Gastrocnemius medialis (tissue), 4 donors: ENCODE measurements at places on chromosomes 12 and 14. TPM values are rescaled to one million over a fixed set of nuclear protein-coding genes. Genes with fewer than 3 reads are reported as not detected.

The TIMELESS gene
- 4.6 TPM for total RNA-seq

DNA sequence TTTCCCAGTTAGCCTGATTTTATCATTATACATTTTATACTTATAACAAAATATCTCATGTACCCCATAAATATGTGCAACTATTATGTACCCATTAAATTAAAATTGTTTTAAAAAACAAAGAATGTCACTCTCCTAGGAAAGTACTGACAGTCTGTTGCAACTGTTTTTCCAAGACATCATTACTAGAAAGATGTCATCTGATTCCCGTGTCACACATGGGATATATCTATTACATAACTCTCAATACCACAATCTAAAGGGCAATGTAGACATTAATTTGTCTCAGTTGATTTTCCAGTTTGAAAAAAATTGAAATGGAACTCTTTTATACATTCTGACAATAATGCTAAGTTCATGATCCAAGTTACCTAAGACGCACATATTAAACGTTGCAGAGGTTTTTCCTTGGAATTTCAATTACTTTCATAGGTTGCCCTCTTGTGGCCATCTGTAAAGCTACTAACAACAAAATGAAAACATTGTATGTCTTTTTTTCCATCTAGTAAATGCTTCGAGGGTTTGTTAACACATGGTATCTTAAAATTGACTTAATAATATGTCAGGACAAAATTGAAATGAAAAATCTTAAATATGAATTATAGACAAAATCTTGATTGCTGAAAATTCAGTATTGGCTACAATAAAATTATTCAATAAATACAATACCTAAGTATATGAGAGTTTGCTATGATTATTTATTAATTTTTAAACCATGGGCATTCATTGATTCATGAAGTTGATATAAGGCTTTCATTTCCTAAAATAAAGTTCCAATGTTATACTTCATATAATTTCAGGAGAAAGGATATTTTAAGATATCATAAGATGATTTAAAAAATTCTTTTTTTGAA, 131.6 kb downstream of the PPFIA2 start:
- DNase-seq, result no peak

The TMTC2 gene
- 1.6 TPM for total RNA-seq

The KLRC1 gene
- not detected for total RNA-seq

GRCh38 chr14:100117026-100117425, 42.4 kb downstream of the DEGS2 start:
- no peak for DNase-seq

The OR6C75 gene
- not detected for total RNA-seq

DNA sequence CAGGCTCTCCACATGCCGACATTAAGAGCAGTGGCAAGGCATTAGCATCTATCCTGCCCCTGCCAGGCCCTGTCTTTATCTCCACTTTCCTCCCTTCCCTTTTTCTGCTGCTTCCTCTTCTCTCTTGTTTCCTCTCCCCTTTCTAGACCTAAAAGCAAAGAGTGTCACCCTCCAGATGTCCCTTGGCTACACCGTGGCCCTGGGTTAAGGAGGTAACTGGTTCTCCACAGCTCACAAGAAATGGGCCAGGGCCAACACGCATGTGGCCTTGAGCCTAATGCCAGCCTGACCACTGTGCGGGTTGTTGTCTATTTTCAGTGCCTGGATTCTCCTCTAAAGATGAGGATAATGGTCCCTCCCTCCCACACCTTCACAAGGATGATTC, 41.7 kb upstream of the DDX11 start:
- no peak for DNase-seq

DNA sequence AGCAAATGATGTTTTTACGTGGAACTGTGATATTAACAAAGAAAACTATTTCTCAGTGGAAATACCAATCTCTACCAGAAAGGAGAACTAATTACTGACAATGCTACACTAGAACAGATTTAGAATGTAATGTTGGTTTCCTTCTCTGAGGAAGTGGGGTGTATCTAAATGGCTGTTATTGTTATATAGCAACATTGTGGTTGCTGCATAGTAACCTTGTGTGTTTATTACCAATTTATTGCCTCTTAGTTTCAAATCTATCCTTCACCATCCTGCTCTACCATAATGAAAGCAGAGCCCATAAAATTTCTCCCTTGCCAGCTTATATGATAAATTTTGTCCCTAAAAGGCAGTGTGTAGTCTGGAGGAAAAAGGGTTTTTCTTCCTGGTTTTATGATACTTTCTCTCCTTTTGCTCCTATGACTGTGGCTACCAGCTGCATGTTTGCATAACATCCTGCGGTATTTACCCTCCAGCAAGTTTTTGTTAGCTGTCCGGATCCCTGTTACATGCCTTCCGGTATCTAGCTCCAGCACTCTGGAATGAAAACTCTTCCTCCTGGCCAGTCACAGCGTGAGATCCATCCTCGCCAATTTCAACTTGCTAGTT, 5.7 kb upstream of the KLRK1 start:
- DNase-seq, result peak; percentile 15

The P2RX2 gene
- total RNA-seq, result not detected

GRCh38 chr12:96392397-96392796, 7.8 kb downstream of the CDK17 start:
- no peak for DNase-seq

The OVCH1 gene
- total RNA-seq, result not detected

The INHBC gene
- total RNA-seq, result 0.35 TPM

The TAS2R10 gene
- total RNA-seq, result not detected

- DNase-seq, result no peak
These were observed 82.6 kb upstream of the GTF2A1 start for GRCh38 chr14:81303258-81303935.

The TMEM253 gene
- 0.19 TPM for total RNA-seq

DNA sequence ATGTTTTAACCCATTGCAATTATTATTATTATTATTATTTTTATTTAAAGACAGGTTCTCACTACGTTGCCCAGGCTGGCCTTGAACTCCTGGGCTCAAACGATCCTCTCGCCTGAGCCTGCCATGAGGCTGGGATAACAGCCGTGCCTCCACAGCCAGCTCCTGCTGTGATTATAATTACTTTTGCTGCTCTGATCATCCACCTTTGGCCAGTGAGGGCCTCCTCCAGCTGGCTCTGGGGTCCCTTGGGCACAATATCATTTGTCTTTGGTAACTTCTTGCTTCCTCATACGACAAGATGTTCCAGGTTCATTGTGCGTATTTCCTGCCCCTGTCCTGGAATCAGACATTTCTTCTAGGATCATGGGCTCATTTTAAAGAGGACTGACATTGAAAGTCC, 28.4 kb downstream of the LRTM2 start:
- no peak for DNase-seq

DNA sequence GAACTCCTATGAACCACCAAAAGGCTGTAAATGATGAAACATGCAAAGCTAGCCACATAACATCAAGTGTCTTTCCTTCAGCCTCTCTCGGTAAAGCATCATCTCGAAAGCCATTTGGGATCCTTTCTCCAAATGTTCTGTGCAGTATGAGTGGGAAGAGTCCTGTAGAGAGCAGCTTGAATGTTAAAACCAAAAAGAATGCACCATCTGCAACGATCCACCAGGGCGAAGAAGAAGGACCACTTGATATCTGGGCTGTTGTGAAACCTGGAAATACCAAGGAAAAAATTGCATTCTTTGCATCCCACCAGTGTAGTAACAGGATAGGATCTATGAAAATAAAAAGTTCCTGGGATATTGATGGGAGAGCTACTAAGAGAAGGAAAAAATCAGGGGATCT, 61.2 kb downstream of the ATG14 start:
- no peak for DNase-seq

The CYP27B1 gene
- not detected for total RNA-seq

The ZNF705A gene
- total RNA-seq, result not detected

DNA sequence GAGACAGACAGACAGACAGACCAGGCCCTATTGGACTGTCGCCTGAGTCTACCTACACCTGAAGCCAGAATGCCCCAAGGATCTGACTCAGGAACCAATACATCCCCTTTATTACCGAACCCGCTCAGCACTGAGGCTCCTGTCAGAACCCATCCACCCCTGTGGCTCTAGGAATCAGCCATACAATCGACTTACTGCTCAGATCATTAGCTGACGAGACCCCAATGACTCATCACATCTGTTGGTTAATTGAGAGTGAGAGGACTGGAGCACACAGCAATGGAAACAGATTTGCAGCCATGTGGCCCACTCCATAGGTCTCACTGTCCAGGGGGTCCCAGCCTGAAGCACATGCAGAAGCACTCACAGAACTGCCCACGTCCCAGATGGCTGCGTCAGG, 15.2 kb downstream of the ITPK1 start:
- no peak for DNase-seq

DNA sequence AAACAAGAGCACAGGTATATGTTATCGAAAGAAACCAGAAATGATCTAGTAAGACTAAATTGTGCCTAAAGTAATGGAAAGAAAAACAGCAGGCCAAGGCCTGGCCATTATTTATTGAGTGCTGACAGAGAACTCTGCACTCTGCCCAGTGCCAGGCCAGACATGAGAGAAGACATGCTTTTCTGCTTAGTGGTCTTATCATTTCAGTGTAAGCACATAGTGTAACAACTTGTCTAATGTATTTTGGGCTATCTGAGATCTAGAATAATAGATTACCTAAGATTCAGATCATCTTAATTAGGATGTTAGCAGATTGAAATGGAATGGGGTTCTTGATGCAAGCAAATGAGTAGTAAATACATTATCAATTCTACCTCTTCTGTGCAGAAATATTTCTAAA, 278.3 kb downstream of the AKAP6 start:
- no peak for DNase-seq

The JKAMP gene
- 43.9 TPM for total RNA-seq

The TMCC3 gene
- 32.1 TPM for total RNA-seq

DNA sequence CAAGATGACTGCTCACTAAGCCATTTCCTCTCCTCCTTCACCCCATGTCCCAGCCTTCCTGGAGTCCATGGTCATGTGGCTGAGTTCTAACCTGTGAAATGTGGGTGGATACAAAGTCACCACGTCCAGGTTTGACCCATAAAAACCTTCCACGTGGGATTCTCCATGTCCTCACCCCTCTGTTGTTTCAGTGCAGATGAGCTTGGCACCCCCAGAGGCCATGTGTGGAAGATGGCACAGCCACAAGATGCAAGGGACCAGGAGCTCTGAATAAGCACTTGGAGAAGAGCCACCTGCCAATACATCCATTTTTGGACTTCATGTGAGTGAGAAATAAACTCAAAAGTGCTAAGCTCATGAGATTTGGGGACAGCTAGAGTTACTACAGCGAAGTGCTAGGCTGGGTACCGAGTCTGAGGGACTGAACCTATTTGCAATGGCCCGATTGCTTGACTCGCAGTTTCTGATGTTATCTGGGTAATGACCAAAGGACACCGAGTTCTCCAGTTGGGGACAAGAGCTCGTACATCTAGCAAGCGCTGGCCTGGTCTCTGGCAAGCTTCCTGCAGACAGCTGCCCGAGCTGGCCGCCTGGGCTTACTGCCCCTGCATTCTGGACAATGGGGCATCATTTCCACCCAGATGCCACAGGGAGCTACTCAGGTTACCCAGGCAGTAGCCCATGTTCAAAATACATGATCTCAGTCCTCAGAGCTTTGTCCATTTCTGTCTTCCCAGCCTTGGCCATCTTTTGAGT, 7.7 kb upstream of the SLC24A4 start:
- DNase-seq, result peak; percentile 88

- no peak for DNase-seq
These were observed 21.2 kb downstream of the APPL2 start for GRCh38 chr12:105214670-105215375.

DNA sequence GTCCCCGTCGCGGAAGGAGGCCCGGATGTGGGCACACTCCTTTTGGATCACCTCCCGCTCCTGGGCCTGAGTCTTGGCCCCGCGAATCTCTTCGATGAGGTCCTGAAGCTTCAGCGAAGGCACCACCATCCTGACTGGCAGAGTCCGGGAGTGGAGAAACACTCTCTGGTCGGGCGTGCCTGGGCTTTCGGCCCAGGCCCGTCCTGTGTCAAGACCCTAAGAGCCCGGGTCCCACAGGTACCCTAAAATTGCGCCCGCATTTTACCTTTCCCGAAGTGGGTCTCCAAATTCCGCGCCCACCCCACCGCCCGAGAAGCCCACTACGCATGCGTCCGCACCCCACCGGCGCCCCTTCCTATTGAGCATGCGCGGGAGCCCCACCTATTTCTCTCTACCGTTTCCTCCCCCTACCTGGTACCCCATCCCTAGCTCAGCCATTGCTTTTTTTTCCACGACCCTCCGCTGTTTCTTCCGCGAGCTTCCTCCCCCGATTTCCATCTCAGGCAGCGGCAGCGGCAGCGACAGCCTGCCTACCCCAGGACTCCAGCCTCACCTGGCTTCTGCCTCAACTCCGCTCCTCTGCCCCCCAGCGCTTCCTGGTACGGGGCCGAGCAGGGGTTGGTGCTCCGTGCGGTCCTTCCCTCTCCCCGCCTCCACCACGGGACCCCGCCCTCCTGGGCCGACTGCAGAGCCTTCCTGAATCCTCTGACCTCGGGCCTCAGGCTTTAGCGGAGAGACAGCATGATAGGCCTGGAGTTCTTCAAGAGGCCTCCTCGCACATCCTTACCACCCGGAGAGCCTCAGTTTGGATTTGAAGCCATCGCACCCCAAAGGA, at the start of gene AP1G2:
TSS of gene AP1G2 (minus strand) at position 606 of the 835 bp plus-strand sequence. CDS start at position 129, 477 bp downstream.
- peak; percentile 54 for DNase-seq

The KRT74 gene
- not detected for total RNA-seq

GRCh38 chr12:70645494-70646317, 8.5 kb upstream of the PTPRB start:
- DNase-seq, result no peak

GRCh38 chr12:47218191-47218654, 138.5 kb upstream of the AMIGO2 start:
- no peak for DNase-seq

The DENND5B gene
- 33.7 TPM for total RNA-seq

The SCYL2 gene
- total RNA-seq, result 31.5 TPM

DNA sequence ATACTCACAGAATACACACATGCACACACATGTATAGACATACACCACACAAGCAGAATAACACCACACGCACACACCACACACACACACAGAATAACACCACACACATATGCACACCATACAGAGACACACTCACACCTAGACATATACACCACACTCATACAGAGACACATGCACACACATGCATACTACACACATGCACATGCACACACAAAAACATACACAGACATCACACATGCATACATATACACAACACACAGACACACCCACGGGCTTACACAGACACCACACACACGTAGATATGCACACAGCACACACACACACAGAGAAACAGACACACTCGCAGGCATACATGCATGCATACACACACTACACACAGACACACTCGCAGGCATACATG, 49.7 kb downstream of the NTF3 start:
- no peak for DNase-seq

The MYRFL gene
- not detected for total RNA-seq

GRCh38 chr12:43722621-43723020, 36.0 kb downstream of the PUS7L start:
- no peak for DNase-seq

- DNase-seq, result no peak
These were observed 219.5 kb downstream of the KLHL28 start for GRCh38 chr14:44742202-44742601.

The SMCO2 gene
- not detected for total RNA-seq

- DNase-seq, result no peak
These were observed 13.8 kb downstream of the CFAP251 start for GRCh38 chr12:121932176-121932536.
